GM13977 (cell line): ENCODE measurements at places on chromosomes 11 and 22.

DNA sequence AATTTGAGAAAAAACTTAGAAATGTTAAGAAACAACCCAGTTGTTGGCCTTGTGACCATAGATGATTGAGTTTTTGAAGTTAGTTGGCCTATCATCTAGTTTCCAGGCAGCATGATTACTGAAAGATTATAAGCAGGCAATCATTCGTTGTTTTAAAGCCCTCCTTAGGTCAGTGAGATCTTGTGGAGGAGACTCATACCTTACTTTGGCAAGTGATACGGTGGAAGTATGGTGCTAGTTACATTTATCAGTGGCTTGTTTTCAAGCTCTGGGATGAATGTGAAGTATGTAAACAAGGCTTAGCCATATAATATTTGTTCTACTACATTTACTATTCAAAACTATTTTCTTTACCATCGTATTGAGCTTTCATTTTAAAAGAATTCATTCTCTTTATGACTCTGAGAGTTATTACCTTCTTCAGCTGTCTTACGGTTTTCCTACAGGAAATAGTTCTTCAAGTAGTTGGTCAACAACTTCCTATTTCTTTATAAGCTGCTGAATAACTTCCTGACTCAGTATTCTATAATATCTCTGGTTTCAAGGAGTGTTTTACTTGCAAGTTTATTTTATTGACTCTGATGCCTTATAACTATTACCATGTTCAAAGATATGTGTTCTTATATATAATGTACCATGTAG lies 7.3 kb downstream of the YAP1 start:
- no peak for DNase-seq

DNA sequence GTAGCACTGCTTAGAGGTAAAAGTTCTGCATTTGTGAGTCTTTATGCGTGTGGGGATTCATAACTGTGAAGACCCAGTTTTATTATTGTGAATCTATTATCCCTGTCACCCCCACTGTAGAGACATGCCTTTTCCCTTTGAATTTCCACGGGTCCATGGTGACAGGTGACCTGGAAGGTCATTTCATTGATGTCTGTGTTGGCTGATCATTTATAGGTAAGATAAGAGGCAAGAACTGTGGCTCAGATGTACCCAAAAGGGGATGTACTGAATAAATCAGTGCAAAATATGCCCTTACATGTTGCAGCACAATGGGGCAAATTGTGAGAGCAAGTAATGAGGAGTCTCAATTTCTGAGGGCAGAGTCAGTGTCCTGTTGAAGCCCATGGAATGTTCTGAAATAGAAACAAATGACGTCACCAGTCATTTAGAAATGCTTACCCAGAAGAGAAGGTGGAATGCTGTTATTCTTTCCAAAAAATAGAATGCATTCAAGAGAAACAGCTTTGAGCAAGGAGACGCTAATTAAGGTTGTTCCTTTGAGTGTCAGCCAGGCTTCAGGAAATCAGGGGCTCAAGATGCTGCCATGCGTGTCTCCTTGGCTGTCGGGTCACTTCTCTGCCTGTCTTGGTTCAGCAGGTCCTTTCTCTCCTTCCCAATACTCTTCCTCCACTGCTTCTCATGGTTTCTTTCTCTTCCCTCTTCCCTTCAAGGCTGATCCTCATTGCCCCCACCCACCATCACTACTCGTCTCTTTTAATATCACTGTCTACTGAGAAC lies 118.7 kb upstream of the E2F8 start:
- no peak for DNase-seq

DNA sequence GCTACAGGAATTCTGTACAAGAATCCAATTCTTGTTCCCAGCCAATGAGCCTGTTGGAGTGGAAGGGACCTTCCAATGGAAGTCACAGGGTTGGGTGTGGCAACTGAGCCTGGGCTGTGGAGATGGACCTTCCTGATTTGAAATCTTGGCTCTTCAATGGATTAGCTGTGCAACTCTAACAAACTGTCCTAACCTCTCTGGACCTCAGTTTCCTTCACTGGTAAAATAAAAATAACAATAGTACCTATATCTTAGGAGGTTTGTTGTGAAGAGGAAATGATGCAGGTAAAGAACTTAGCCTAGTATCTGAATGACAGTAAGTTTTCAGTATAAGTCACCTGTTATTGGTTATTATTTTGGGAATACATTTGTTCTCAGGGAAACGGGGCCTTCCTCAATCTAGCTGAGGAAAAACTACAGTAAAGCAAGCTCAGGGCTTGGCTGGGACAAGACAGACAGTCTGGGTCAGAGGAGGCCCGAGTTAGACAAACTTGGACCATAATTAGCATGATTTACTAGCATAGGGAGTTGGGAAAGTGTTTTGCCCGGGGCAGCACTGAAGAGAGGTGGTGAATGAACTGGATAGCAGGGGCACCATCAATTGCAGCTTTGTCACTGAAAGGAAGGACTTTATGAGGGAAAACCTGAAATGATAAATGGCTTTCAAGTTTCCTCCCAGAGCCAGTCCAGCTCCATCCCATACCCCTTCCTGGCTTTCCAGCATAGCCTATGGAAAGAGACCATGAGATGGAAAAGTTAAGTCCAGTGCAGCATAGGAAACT lies 13.7 kb downstream of the ELF5 start:
- DNase-seq: no peak

GRCh38 chr11:32581556-32581955 lies 2.1 kb upstream of the EIF3M start:
- DNase-seq: no peak

- no peak for DNase-seq
Measured at GRCh38 chr11:132409573-132410355, 1039.3 kb downstream of the NTM start.

GRCh38 chr11:128029219-128029722 lies 558.1 kb downstream of the ETS1 start:
- DNase-seq: no peak

DNA sequence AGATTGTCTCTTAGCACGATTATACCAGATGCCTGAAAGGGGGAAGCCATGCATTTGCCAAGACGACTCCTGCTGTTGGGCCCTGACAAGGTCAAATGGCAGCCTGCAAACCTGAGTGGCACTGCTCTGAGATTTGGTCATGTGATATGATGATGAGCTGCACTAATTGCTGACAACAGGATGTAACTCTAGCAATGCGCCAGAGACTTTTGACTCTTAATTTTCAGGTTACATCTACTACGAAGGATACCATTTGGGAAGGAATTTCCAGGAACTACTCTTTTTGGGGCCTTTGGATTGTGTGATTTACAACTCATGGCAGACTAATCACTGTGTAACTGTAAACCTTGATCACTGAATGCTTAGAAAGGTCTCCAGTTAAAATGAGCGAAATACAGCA lies 13.1 kb downstream of the TREH start:
- no peak for DNase-seq

GRCh38 chr22:27639248-27640086 lies 162.1 kb downstream of the MN1 start:
- no peak for DNase-seq

DNA sequence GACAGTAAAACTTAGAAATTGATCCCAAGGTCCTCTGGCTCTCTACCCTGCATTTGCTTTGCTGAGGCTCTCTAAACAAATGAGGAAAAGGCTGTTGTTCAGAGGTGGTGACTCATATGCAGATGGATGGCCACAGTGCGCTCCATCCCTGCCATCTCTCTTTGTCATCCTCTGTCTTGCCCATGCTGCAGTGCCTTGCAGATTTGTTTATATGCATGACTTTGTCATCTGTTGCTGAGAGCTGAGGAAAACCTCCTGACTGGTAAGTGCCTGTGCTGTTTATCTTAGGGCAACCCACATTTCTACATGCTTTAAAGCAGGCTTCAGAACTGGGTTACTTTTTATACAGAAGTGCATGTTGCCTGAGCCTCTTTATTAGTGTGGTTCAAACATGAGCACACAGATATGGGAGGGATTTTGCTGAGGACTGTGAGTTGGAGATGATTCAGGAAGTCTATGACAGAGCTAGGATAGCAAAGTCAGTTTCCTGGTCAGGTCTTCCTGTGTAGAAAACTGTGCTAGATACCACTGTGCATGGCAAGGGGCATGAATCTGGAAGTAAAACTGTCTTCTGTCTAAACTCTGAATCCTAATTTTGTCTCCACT lies 57.4 kb downstream of the JAM3 start:
- peak; percentile 8 for DNase-seq

GRCh38 chr11:86244063-86244521 lies 461 bp upstream of the EED start:
- DNase-seq: peak; percentile 86

- DNase-seq: no peak
Measured at GRCh38 chr11:47249378-47249715, 733 bp upstream of the ACP2 start.

GRCh38 chr22:49087198-49087597 lies 740.5 kb downstream of the BRD1 start:
- DNase-seq: no peak

- no peak for DNase-seq
Measured at GRCh38 chr11:73274722-73275380, 2.7 kb downstream of the P2RY6 start.

GRCh38 chr11:16367252-16367651 lies 10.9 kb upstream of the SOX6 start:
- DNase-seq: peak; percentile 2
